GM18507 (cell line): ENCODE measurements at places on chromosomes 5 and 9.

DNA sequence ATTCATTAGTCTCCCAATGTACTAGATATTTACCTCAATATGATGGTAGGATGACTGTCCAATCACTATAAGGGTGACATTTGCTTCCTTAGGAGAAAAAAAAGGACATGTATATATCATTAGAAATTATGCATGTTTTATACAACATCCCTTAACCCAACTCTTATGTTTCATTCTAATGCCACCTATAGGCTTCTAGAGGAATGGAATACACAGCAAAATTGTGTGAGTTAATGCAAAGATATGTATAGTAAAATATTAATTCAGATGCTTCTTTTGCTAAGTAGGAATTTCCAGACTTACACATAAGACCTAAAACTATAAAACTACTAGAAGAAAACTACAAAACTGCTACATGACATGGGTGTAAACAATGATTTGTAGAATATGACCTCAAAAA, 3.5 kb downstream of the PRXL2C start:
- DNase-seq: peak; percentile 18

DNA sequence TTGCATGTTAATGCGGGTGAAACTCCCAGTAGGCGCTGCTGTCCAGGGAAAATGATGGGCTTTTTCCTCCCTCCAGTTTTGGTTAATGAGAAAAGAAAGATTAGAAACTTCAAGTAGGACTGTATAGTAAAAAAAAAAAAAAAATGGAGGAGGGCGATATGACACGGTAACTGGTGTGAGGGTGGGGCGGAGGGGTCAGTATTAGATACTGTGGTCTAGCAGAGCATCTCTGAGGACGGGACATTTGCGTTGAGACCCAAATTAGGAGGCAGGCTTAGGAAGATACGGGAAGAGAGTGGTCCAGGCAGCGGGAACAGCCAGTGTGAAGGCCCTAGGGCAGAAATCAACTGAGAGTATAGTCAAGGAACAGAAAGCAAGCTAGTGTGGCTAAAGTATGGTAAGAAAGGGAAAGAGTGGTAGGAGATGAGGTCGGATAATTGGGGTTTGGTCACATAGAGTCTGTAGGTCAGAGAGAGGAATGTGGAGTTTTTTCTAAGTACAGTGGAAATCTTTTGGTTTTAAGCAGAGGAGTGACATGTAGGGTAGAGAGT, 707 bp downstream of the RMND5B start:
- DNase-seq: no peak

DNA sequence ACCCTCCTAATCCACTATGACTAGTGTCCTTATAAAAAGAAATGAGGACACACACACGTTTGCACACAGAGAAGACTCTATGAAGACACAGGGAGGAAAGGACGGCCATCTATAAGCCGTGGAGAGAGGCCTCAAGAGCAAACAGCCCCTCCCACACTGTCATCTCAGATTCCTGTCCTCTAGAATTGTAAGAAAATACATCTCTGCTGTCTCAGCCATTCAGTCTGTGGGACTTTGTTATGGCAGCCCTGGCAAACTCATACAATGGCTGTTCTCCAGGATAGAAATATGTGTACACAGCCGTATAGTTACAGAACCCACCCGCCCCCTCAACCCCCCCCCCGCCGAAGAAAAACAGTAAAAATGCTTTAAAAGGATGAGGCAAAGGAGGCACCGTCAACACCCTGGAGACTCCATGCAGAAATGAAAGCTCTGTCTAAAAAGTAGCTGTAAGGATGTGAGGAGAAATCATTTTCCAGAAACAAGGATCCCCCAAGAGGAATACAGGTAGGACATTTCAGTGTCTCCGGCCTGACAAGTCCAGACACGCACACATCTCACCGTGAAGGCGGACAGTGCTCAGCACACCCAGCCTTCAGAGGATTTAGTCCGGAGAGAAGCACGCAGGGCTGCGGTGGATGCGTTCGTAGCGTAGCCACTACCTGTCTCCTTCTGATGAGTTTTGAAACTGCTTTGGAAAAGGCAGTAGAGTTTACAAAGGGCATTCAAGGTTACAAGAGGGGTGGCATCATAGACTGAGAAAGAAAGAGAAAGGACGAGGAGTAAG, 110.8 kb upstream of the ERCC6L2 start:
- no peak for DNase-seq

GRCh38 chr5:77947041-77947428, 170.9 kb upstream of the TBCA start:
- DNase-seq: no peak

DNA sequence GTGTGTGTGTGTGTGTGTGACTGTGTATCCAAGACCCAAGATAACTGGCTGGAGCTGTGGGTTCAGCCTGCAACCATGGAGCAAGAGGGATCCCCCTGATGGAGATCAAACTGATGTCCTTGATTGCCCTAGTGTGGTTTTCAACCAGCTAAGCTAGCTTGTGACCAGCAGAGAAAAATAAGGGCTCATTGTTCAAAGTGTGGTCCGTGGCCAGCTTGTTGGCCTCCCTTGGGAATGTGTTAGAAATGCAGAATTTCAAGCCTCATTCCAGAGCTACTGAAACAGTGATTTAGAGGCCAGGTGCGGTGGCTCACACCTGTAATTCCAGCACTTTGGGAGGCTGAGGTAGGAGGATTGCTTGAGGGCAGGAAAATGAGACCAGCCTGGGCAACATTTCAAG, 79.9 kb downstream of the ACER2 start:
- DNase-seq: no peak
